Right kidney (tissue), 9 donors: ENCODE measurements at places on chromosomes 1 and 21.

GRCh38 chr1:223125766-223126165, 17.3 kb downstream of the TLR5 start:
- DNase-seq, result no peak

- peak; percentile 76 for DNase-seq
These were observed 14.0 kb upstream of the WASF2 start for GRCh38 chr1:27503844-27504587.

GRCh38 chr1:232789651-232790050, 15.6 kb upstream of the MAP10 start:
- DNase-seq, result no peak

- no peak for DNase-seq
These were observed 316.9 kb upstream of the VAMP3 start for GRCh38 chr1:7454052-7454815.

- DNase-seq, result no peak
These were observed 25.4 kb upstream of the TCEA3 start for GRCh38 chr1:23449958-23450357.

DNA sequence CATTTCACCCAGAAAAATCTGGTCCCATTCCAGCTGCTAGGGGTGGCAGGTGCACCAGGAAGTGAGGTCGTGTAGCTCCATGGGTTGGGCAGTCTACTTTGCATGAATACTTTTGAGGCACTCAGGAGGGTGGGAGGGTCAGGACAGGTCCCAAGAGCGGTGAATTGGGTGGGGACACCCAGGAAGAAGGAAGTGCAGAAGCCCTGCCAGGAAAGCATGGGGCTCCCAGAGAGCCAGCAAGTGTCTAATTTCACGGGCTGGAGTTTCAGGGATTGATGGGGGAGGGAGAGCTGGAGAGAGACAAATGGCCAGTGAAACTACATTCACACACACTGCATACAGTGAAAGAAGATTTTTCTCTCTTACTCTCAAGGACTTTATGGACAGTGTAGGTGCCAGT, 137.8 kb downstream of the GALNT2 start:
- DNase-seq, result no peak

- DNase-seq, result no peak
These were observed 12.9 kb downstream of the CENPF start for GRCh38 chr1:214615871-214616270.

GRCh38 chr1:160997323-160998038, 23.5 kb downstream of the F11R start:
- DNase-seq, result no peak

DNA sequence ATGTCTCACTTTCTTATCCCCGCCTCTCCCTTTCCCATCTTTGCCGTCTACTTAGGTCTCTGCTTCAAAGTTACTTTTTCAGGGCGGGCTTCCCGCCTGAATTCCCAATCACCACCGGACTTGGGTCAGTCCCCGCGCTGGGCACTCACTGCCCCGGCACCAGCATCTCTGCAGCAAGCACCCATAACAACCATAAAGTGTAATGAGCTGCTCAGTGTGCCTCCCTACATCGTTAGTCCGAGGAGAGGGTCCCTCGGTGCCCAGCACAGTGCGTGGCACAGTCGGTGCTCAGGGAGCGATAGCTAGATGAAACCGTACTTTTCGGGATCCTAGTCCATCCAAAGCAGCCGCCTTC, 633 bp upstream of the CTPS1 start:
- DNase-seq, result no peak

DNA sequence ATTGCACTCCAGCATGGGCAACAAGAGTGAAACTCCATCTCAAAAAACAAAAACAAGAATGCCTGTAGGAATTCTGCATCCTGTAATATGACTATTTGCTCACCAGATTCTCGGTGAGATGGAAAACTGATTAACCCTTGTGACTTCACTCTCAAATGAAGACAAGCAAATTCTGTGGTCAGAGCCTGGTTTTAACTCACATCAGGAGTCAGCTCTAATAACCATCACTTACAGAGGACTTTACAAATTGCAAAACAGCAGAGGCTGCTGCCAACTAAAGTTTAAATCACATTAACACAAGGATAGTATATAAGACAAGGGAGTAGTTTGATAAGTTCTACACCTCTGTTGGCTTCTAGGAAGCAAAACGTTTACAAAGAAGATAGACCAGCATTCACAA, 35.7 kb upstream of the FAM163A start:
- no peak for DNase-seq

- no peak for DNase-seq
These were observed 47.2 kb downstream of the LRRC53 start for GRCh38 chr1:74465193-74465681.

DNA sequence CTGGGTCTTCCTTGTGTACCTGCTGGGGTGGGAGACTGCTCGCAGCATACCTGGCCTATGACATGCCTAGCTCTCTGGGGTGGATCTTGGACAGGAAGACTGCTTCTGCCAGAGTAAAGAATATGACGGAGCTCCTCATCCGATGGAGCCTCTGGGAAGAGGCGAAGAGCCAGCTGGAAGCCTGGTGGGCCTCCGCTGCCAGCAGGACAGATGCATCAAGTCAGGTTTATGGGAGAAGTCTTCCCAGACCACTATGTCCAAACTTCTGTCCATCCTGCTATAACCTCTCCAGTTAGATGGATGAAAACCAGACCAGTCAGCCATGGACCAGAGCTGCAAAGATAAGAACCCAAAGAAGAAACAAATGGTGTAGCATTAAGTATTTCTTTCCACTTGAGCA, 27.7 kb upstream of the NGF start:
- no peak for DNase-seq
